ENCODE measurements at places on chromosomes 7 and 10.

- DNase-seq: no peak
Observed at GRCh38 chr10:25294032-25294926, 119.5 kb downstream of the GPR158 start.

GRCh38 chr10:102438374-102438773, 6.0 kb upstream of the CUEDC2 start:
- DNase-seq: no peak

- DNase-seq: no peak
Observed at GRCh38 chr10:22784668-22785067, 70.3 kb upstream of the PIP4K2A start.

DNA sequence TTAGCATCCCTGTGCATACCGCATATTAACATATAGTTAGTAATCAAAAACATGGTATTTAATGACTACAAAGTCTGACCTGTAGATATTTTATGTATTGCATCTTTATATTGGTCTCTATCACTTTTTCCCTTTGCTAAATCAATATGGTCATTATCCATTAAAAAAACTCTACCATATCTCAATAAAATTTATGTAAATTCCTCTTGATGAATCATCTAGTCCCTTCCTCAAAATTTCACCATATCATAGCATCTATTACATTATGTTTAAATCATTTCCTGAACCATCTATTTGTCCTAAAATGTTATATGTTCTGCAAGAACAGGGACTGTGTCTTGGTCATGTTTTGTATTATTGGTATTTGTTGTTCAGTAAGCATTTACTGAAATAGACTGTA, 7.7 kb upstream of the ING3 start:
- DNase-seq: no peak

GRCh38 chr7:77826300-77826699, 27.7 kb downstream of the PHTF2 start:
- DNase-seq: no peak

DNA sequence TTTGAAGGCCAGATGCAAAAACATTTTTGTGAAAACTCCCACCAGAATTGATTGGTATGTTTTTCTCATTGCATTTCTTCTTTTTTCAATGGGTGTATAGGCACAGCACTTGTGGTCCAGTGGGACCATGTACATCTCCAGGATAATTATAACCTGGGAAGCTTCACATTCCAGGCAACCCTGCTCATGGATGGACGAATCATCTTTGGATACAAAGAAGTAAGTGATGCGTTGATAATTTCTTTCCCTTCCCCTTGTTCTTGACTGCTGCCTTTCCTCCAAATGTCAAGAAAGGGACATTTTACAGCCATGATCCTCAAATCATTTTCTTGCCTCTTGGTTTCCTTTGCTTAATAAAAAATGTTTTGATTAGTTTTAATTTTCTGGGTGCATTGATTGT, 331.5 kb downstream of the PLXDC2 start:
- no peak for DNase-seq

DNA sequence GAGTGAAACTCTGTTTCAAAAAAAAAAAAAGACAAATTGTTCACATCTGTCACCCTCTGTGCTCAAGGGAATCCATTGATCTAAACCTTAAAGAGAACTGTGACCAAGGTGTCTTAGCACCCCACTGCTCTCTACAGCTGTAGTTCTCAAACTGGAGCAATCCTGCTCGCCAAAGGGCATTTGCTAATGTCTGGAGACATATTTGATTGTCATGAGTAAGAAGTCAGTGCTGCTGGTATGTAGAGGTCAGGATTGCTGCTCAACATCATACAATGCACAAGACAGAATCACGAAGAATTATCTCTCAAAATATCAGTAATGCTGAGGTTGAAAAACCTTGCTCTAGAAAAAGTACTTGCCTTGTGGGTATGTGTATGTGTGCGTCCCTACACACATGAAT, 30.0 kb downstream of the ABLIM1 start:
- no peak for DNase-seq

GRCh38 chr10:9051328-9051974, 997.0 kb downstream of the GATA3 start:
- DNase-seq: no peak

DNA sequence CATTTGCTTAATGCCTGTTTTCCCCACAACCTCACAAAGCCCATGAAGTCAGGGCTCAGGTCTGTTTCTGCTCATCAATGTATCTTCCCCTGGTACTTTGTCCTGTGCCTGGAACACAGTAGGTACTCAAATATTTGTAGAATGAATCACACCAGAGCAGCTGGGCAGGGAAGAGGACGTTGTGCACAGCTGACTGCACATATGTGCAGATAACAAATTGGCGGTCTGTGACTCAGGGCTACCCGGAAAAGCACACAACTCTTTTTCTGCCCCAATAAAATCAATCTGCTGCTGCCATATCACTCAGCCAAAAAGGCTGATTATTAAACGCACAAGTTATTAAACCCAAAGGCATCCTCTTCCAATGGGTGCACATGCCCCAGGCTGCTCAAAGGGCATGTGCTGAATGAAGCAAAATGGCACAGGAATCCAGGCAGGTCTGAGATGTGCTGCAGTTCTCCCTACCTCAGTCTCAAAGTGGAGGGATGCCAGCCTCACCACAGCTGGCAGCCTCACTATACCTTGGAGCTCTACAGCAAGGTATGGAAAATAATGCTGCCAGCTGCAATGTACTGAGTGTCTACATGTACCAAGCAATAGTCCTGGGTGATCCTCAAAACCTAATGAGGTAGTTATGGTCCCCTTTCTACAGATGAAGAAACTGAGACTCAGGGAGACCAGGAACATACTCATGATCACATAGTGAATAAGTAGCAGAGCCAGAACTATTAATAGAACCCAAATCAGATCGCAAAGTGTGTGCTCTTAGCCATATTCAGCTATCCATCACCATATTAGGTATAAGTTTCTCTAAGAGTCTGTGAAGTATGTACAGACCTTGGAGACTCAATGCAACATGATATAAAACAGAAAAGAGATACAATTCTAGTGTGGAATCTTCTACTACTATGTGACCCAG, 43.4 kb downstream of the SORBS1 start:
- DNase-seq: no peak

GRCh38 chr7:118110178-118110925, 73.6 kb upstream of the LSM8 start:
- no peak for DNase-seq

DNA sequence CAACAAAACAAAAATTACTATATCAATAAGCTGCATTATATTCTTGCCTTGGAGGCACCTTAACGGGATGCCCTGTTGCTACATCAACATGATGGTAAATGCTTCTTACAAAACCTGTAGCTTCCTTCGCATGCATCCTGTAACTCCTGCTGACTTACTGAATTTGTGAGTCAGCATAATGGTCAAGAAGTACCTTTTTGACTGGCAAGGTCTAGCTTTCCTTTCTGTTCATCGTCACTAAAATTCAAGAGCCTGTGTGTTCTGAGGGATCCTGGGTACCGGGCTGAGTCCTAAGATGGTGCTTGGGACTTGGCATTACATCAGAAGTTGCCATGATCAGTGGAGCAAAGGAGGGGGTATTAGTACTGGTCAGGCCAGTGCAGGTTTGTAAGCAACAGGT, 4.9 kb downstream of the PFKFB3 start:
- DNase-seq: no peak

GRCh38 chr10:110676016-110676415, 31.9 kb downstream of the RBM20 start:
- DNase-seq: no peak

- DNase-seq: no peak
Observed at GRCh38 chr10:35130663-35131062, 4.0 kb downstream of the CREM start.

GRCh38 chr7:42790196-42790595, 121.7 kb downstream of the C7orf25 start:
- DNase-seq: no peak
